ENCODE measurements at places on chromosomes 5 and 9.

DNA sequence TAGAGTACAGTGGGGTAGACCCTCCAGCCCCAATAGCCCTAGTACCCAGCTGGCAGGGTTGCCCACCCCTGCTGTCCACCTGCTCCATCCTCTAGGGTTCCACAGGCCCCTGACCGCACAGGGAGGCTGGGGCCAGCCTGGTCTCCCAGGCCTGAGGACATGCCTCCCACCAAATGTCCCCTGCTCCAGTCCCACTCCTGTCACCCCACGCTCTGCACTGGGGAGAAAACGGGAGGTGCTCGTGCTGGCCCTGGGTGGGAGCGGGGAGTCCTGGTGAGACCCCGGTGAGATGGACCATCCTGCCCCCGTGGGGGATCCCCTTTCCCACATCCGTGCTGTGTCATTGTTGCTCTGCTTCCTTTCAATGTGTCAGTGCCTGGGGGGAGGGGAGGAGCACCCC, 12.1 kb downstream of the CPLX2 start:
- no peak for DNase-seq

DNA sequence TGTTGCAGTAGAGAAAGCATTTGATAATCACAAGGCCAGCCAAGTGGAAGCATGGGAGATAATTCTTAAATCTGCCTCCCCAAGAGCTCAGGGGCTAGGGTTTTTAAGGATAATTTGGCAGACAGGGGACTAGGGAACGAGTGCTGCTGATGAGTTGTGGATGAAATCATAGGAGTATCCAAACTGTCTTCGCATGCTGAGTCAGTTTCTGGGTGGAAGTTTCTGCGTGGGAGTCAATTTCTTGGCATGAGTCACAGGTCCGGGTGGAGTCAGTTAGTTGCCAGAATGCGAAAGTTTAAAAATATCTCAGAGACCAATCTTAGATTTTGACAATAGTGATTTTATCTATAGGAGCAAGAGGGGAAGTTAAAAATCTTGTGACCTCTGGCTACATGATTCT, 112.6 kb downstream of the TMC1 start:
- DNase-seq = no peak

GRCh38 chr9:135463140-135463539, 16.4 kb upstream of the PPP1R26 start:
- no peak for DNase-seq

DNA sequence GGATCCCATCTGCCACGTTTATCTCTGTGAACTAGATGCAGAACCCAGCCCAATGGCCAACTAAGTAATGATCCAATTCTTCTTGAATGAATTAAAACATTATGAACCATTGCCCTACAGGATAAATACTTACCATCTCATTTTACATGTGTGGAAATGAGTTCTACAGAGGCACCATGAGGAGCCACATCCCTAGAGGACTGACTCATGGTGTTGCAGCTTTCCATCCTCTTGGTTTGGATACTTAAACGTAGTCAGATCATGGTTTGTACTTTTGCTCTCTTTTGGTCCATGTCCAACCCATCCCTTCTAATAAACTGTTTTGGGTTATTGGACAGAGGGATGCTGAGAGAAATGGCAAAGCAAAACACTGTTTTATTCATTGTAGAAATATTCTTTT, 484.8 kb downstream of the EBF1 start:
- peak; percentile 45 for DNase-seq

GRCh38 chr5:73422164-73422563, 26.4 kb downstream of the FOXD1 start:
- no peak for DNase-seq

DNA sequence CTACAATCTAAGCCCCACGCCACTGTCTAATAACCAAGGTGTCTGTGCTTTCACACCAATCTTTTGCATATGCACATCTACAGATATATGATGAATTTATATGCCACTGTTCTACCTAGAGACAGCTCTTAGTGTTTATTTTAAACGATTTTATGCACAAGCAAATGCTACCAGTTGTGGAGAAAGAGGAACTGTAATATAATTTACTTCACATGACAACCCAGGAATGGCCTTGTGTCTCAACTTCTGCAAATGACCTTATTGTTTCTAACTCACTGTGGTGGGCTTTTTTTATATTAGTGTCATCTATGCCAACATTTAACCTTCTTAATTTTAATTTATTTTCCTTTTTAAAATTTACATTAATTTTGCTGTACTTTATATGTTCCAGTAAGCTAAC, 531.1 kb upstream of the TLE4 start:
- DNase-seq = no peak

DNA sequence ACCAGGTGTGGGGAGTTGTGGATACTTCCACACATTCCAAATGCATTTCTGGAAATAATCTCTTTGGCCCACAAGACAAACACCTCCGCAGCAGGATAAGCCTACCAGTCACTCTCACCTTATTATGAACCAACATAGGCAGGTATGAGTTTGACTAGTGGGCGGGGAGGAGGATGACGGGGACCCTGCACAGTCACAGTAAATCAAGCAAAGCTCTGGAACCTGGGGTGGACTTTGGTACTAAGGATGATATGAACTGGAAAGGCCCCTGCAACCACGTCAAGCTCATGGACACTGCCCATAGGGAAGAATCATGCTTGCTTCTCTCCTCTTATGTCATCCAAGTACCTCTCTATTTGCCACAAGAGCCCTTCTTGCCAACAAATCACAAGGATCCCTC, 259.4 kb downstream of the HSPA4 start:
- no peak for DNase-seq

GRCh38 chr5:11387382-11387781, 516.9 kb downstream of the CTNND2 start:
- DNase-seq = no peak

GRCh38 chr9:98289614-98290201, 34.3 kb upstream of the TBC1D2 start:
- DNase-seq = no peak

- DNase-seq = no peak
Observed at GRCh38 chr5:14134771-14135170, 8.4 kb upstream of the TRIO start.

DNA sequence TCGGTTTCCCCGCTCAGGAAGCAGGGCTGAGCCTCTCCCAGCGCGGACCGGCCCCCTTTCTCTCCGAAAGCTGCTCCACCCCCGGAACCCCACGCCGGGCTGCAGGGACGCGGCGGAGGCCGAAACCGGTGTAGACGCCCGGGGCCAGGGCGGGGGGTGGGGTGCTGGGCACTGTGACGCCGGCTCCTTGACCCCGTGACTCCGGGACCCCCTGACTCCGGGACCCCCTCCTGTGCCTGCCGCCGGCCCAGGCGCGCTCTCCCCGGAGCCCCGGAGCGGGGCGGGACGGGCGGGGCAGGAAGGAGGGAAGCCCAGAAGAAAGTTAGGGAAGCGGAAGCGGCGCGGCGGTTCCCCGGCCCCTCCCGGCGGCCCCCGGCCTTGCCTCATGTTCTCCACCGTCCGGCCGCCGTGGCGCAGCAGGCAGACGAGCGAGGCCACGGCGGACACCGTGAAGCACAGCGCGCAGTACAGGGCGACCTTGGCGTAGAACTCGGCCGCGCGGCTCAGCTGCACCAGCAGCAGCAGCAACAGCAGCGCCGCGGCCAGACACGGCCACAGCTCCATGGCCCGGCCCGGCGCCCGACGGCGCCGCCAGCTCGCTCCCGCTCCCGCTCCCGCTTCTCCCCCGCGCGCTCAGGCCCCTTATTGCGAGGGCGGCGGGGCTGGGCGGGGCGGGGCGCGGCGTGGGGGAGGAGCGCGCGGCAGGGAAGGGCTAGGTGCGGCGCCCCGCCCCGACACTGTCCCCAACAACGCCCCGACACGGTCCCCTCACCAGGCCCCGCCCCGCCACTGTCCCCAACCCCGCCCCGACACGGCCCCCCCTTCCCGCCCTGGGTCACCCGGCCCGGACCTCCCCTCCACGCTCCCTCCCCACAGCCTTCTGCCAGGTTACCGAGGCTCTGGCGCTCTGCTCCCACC, at the start of gene AGPAT2:
AGPAT2 (minus strand) TSS at position 664 of the 918 bp plus-strand sequence; CDS start at position 564, 100 bp downstream.
- DNase-seq = no peak

GRCh38 chr5:40401284-40402006, 278.3 kb upstream of the PTGER4 start:
- no peak for DNase-seq

DNA sequence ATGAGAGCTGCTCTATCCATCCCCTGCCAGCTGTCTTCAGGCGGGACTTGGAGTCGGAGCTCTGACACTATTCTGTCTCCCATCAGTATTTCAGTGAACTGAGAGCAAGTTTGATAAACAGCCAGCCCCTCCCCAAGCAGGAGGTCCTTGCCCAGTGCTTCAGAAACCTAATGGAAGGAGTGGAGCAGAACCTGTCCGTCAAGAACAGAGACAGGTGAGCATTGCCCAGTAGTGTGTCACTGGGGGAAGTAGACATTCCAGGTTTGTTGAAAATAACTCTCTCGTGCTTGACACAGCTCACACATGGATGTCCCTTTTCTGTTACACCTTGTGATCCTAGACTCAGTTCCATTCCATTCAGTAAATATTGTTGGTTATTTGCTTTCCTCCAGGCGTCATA, 13.2 kb upstream of the TLX3 start:
- DNase-seq = no peak

- DNase-seq = no peak
Observed at GRCh38 chr5:1436036-1436435, 9.2 kb downstream of the SLC6A3 start.

DNA sequence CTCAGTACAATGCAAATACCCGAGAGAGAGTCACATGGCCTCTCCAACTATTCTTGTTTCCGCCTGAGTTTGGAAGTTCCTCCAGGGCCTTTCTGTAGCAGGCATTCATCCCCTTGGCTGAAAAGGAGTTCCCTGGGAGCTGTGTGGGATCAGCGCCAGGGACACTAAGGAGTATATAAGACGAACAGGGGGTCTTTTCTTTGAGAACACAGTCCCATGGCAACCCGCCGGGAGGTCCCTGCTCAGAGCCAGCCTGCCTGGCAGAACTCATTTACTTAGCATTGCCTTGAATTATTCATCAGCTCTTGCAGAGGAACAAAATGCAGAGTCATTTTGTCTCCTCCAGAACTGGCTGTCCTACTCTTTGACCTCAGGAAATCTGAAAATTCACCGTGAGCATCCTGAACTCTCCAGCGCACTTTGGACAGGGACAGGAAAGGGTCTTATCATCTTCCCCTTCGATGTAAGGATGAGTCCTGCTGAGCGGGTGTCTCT, 120.4 kb upstream of the OSMR start:
- DNase-seq = no peak

DNA sequence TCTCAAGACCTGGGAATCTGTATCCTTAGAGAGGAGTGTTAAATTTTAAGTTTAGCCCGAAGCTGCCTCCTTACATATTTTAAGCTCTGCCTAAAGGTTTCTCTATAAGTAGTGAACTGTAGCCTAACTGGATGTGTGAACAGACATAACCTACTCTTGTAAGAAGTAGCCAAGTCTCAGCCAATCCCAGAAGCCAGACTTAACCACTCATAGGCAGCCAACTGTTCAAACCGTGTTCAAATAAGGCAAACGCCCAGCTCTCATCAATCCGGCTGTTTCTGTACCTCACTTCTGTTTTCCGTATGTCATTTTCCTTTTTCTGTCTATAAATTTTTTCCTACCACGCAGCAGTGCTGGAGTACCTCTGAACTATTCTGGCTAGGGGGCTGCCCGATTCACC, 58.7 kb upstream of the HRH2 start:
- DNase-seq = no peak

GRCh38 chr9:137194909-137195308, 5.6 kb downstream of the TPRN start:
- DNase-seq = no peak

- peak; percentile 25 for DNase-seq
Observed at GRCh38 chr9:85224301-85224700, 517.5 kb downstream of the AGTPBP1 start.

GRCh38 chr9:4126184-4126865, 173.5 kb downstream of the GLIS3 start:
- DNase-seq = peak; percentile 52

- DNase-seq = no peak
Observed at GRCh38 chr5:181088289-181088688, 42.7 kb downstream of the OR2V1 start.

DNA sequence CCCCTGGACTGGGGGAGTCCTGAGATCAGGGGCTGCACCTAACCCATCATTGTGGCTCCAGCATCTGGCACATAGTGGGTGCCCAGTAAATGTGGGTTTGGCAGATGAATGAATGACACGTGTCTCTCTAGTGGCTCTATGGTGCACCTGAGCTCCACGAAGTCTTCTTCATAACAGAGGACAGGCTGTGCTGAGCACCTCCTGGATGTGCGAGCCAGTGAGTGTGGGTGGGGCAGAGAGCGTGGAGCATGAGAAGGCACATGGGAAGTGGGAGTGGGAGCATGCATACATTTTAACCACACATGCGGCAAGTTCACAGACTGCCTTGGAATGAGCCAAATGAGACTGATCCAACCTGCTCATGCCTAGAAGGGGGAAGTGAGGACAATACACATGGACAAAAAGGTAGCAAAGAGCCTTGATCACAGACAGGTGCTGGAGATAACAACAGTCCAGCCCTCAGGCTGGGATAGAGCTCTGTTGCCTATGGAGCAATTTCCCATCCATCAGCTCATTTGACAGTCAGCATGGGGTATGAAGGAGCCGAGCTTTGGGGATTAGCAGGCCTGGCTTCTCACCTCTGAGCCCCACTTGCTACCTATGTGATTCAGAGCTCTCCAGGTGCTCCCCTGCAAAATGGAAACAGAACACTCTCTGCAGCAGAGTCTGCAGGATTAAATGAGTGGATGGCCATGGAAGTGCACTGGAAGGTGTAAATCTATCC, 76.2 kb upstream of the TBC1D2 start:
- DNase-seq = no peak

DNA sequence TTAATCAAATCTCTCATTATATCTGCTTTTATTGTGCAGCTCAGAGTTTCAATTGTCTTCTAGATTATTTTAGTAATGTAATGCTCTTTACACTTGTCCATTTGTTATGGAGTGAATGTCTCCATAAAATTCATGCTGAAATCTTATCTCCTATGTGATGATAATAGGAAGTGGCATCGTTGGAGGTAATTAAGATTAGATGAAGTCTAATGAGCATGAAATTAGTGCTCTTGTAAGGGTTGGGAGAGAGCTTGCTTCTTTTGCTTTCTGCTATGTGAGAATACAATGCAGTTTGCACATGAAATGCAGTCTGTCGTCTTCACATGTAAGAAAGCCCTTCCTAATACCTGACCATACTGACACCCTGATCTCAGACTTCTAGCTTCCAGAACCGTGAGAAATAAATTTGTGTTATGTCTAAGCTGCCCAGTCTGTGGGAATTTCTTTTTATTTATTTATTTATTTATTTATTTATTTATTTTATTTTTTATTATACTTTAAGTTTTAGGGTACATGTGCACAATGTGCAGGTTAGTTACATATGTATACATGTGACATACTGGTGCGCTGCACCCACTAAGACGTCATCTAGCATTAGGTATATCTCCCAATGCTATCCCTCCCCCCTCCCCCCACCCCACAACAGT, 1399.2 kb upstream of the CDH6 start:
- DNase-seq = no peak

Data from fibroblast of skin of left quadriceps (primary cell).